ENCODE measurements at places on chromosomes 1 and 21.

DNA sequence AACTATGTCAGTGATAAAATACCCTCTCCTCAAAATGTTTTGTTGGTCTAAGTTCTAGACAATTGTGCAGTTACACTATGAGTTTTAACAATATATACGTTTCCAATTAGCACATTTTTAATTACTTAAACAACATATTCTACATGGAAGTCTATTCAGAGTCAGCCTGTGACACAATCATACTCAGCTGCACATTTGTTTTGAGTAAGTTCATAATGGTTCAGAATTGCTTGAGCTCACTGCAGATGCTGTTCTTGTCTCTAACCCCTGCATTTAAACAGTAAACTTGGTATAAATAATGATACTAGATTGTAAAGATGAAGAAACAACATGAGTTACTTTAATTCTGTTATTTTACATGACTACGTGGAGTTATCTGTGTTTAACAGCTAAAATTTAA, 30.6 kb downstream of the CDKN2C start:
- no peak for DNase-seq

DNA sequence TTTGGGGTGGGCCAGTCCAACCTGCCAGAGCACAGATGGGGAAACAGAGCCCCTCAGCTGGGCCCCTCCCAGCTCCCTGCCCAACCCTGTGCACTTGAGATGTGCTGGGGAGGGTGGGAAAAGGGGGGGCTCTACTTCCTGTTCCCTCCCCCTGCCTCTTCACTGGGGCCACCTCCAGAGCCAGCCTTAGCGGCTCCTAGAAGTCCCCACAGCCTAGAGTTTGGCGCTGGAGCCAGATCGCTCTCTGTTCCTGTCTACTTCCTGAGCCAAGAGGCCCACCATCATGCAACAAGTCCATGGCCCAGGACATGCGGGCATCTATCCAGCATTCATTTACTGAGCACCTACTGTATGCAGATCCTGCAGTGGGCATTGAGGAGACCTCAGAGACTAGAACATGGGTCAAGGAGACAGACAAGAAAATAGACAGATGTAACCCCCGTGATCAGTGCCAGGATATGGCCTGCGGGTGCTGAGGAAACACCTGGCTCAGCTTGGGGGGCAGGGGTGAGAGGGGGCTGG, 144.1 kb downstream of the SYF2 start:
- no peak for DNase-seq

DNA sequence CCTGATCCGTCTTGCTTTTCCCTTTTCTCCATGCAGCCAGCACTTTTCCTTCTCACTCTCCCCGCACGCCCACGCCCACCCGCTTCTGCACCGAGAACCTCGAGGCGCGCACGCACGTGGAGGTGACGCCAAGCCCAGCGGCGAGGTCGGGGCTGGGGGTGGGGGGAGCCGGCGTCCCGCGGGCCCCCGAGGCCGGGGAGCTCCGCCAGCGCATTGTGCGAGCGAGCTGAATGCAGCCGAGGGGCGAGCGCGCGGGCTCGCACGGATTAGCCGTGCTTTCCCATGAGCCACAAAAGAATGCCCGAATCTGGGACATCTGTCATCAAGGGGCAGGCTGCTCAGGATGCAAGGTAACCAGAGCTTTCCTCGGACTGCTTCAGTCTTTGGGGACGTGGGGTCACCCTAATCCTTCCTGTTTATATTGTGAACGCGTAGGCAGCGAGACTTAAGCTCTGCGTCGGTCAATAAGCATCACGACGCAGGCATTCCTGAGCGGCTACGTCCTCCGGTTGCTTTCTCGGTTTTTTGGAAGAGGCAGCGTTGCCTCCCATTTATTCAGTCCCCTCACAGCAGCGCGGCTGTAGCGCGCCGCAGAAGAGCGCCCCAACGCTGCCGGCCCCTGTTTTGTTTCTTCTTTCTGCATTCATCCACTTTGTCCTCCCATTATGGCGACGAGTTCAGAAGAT, 67.3 kb upstream of the AKT3 start:
- peak; percentile 49 for DNase-seq

- DNase-seq: no peak
Observed at GRCh38 chr21:18340387-18340942, 63.1 kb downstream of the TMPRSS15 start.

DNA sequence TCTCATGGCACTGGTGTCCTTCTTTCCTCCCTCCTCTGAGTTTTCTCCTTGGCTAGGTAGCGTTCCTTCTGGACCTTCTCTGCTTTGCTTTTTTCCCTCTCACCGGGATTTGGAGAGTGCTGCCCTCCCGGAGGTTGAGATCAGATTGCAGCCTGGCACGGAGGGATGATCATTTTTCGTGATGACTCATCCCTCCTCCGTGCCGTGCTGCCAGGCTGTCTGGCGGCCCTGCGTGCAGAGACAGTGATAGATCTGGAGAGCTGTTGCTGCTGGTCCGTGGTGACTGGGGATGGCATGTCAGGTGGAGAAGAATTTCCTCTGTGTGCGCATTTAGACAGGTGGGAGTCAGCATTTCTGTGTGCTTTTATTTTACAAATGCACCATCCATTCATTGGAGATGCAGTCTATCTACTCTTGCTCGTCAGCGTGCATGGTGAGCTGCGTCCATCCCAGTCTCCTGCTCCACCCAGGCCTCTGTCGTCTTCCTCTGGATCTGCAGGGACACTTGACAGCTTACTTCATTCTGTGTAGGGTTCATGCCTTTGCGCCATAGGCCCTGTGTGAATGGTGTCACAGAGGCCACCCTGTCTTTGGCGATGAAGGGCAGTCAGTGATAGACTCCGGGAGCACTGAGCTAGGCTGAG, 104.4 kb downstream of the PCBP3 start:
- peak; percentile 39 for DNase-seq

GRCh38 chr1:218312509-218312908, 27.4 kb downstream of the RRP15 start:
- peak; percentile 21 for DNase-seq

DNA sequence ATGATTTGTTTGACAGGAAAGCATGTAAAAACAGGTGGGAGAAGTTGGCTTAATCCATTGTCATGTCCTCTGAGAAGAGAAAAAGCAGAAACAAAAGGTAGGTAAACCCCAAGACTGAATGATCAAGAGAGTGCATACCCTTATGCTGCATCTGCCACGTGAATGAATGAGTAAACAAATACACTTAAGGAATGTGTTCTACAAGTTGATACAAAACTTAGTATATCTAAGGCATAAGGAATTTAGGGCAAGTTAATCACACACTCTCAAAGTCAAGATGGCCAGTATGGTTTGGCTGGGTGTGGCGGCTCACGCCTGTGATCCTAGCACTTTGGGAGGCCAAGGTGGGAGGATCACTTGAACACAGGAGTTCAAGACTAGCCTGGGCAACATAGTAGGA, 34.2 kb downstream of the HMCN1 start:
- DNase-seq: no peak

GRCh38 chr1:21614419-21615115, 54.6 kb downstream of the RAP1GAP start:
- no peak for DNase-seq

DNA sequence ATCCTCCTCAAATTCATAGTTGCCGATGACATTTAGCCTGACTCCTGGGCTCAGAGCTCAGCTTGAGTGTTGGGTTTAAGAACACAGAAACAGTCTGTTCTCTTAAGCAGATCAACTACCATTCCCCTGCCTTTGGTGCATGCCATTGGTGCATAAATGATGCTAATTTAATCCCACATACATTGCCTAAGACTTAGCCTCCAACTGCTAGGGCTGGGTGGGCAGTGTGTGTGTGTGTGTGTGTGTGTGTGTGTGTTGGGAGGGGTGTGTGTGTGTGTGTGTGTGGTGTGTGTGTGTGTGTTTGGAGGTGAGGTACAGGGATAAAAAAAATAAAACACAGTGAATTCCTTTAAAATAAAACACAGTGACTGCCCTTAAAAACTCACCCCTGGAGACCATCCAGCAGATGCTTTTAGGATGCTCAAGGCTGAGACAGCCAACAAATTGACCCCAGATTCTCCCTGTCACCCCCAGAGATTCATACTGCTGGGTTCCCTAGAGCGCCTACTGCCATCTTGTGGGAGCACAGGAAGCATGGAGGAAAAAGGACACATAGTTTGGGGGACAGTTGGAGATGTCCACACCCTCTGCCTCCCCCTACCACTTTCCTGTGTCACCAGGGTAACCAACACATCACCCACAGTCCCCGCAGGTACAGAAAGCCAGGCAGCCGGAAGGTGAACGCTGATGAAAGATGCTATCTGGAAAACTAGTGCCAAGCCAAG, 30.6 kb downstream of the KLHDC7A start:
- no peak for DNase-seq

DNA sequence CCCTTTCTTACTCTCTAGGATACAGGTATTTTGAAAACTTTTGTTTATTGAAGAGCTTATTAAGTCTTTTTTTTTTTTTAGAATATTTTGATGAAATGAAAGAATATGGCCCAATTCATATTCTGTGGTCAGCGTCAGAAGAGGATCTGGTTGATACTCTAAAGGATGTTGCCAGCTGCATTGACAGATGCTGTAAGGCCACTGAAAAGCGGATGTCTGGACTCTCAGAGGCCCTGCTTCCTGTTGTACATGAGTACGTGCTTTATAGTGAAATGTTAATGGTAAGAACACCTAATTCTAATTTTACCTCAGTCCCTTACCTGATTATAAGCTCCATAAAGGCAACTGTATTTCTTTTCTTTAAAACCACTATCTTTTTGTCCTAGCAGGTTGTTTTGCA, 37.1 kb downstream of the SNX7 start:
- DNase-seq: no peak

DNA sequence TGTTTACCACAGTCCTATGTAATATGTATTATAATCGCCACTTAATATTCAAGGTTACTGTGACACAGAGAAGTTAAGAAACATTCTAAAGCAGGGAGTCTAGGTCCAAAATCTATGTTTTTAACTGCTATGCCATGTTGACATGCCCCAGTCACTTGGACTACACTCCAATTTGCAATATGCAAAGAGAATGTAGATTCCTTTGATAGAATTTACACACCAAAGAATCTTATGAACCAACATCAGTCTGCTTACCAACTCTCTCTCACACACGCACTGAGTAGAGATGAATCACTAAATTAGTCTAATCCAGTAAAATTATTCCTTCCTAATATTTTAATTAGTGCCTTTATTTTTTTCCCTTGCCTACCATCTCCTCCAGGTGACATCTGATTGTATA, 266.2 kb downstream of the OLFM3 start:
- DNase-seq: no peak

DNA sequence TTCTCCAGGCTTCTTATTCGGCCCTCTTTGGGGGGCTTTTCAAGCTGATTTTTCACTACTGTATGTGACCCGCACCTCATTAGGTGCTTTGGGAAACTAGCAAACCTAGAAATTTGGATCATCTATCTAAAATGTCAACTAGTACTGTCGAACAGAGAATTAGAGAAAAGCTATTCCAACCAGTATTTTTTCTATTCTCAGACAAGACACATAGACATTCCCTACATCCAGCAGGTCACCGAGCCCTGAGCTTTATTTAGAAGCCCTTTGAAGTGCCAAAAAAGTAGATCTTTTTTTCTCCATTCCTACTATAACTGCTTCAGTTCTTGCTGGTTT, 310 bp upstream of the SSR2 start:
- no peak for DNase-seq

DNA sequence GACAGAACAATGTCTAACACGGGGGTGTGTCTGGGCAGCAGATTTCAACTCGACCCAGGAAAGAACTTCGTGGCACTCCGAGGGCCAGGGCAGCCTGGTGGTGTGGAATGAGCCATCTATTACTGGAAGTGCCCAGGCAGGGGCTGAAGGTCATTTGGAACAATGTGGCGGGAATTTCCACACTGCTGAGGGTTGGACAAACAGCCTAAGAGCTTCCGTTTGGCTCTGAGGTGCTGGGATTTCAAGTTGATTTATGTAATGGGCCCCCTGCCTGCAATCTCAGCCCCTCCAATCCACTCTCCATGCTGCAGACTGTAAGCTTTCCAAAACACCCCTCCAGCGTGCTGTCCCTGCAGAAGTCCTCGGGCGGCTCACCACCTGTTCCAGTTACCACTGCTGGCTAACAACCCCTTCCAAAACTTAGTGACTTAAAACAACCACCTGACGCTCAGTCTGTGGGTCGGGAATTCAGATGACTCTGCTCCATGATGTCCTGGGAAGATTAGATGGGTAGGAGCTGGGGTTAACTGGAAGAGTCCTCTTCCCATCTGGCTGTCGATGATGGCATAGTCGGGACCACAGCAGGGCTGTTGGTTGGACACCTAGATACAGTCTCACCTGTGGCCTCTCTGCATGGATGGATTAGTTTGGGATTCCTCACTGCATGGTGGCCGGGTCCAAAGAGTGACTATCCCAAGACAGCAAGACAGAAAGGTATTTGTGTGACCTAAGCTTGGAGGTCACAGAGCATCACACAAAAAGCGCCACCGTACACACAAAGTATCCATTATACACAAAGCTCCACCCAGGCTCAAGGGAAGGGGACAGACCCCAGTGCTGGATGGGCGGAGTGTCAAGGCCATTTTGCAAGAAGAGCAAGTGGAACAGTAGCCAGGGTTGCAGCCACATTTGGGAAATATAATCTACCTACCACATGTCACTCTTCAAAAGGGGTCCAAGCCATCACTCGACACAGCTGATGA, 89.7 kb upstream of the IFFO2 start:
- DNase-seq: no peak

DNA sequence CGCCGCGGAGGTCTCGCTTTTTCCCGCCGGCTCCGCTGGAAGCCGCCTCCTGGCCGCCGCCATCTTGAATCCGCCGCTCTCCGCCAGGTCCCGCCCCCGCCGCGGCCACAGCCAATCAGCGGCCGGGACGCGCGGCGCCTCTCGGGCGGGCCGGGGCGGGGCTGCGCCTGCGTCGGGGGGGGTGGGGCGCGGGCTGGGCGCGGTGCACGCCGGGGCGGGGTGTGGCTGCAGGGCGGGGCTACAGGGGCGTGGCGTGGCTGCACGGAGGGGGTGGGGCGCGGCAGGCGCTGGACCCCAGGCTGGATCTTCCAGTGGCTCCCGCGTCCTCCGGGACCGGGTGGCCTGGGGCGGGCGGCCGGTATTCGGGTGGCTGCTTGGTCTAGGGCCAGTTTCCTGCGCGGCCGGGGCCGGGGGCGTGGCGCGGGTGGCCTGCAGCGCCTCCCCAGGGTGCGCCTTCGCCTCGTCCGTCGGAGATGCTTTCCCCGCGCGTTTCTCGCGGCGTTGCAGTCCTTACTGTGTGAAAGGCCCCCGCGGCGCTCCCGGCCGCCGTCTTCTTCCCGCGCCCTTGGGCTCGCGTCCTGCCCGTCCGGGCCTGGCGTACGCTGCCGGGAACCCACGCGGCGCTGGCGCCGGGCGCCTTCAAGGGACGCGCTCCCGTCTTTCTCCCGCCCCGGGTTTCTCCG, 575 bp downstream of the PCNT start:
- no peak for DNase-seq

DNA sequence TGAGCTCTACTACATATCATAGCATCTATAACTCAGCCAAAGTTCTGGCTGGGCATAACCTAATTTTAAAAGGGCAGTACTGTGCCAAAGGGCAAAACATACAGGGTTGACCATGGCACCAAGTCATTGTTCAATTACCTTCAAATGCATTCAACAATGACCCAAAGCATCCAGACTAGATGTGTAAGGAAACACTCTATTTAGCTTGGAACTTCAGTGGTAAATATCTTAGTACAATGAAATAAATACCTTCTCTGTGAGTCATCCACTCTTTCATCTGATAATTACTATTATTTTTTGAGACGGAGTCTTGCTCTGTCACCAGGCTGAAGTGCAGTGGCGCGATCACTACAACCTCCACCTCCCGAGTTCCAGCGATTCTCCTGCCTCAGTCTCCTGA, 70.0 kb downstream of the NVL start:
- DNase-seq: no peak
